ENCODE measurements at places on chromosomes 1 and 21.

DNA sequence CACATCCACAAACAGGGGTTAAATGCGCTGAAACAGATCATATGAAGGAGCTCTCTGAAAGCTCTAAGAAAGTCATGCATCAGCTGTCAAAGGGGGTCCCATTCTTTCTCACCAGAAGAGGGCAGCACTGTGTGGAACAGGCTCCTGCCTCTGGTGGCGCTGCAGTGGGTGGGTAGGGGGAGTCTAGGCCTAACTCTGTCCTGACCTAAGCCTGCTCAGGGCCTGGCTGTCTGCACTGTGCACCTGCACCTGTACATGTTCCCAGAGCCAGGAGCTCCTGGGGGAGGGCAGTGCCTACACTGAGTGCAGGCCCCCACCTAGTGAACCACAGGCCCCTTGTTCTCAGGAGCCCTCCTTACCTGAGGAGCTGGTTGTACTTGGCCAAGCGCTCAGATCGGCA lies 16.0 kb downstream of the ENO1 start:
- DNase-seq = no peak

GRCh38 chr1:31382379-31382989 lies 9.6 kb upstream of the FABP3 start:
- no peak for DNase-seq

DNA sequence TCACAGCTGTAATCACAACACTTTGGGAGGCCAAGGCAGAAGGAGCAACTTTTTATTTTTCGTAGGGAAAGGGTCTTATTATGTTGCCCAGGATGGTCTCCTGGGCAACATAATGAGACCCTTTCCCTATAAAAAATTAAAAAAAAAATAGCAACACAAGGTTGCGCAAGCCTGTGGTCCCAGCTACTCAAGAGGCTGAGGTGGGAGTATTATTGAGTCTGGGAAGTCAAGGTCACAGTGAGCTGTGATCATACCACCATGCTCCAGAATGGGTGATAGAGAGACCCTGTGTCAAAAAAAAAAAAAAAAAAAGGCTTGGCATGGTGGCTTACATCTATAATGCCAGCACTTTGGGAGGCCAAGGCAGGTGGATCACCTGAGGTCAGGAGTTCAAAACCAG lies 131.6 kb downstream of the TRIM33 start:
- no peak for DNase-seq

GRCh38 chr1:101051688-101052638 lies 26.4 kb upstream of the DPH5 start:
- peak; percentile 14 for DNase-seq

GRCh38 chr1:152806576-152806975 lies at the start of gene LCE1C:
Gene LCE1C (minus strand): TSS chr1:152806651. CDS start chr1:152805478, 1,173 bp downstream.
- no peak for DNase-seq

DNA sequence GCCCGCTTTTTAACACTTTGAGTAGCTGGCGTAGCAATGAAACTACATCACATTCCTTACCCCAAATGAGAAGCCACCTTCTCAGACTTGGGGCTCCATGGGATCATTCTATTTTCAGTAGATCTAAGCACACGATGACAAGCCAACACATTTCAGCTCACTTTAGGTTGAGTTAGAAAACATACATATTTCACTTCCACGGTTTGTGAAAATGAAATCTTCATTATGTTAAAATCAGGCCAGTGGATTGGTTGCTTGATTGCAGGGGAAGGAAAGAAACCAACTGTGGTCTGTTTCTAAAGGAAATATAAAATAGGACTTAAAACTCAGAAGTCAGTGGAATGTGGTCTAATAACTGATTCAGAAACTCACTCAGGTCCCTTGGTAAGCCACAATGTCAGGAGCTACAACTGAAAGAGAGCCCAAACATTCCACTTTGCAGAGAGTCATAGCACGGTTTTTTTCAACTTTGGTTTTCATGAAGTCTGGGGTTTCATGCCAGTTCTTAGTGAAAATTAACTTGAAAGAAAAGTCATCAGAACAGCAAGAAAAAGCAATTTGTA lies 82.3 kb upstream of the TIAM1 start:
- no peak for DNase-seq

DNA sequence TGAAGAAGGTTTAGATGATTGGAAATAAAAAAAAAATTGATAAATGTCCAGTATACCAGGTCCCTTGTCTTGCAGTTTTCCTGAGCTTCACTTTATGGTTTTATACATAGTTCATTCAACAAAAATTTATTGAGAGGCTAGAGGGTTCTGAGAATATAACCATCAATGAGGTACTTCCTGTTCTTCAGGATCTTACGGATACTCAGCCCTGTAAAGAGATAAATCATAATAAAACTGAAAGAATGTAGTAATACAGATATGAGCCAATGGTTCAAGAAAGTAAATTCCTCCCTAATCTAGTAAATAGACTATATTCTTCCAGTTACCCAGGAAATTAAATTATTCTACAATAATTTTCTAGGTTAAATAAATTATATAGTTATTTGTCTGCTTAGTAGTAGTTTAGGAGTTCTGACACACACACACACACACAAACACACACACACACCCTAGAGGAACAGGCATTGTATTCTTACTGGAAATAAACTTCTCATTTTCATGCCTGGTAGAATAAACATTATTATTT lies 70.4 kb upstream of the HMCN1 start:
- no peak for DNase-seq

Measured in GM12891 (cell line).